ENCODE measurements at places on chromosomes 16 and 17. TPM values are rescaled to one million over a fixed set of nuclear protein-coding genes. Genes with fewer than 3 reads are reported as not detected.

The CLDN7 gene
- total RNA-seq: 0.97 TPM

The TP53TG3B gene
- 0.26 TPM for total RNA-seq

The DBNDD1 gene
- total RNA-seq: 61.0 TPM

The CCL3 gene
- not detected for total RNA-seq

The ADGRG1 gene
- 234 TPM for total RNA-seq

The CCL18 gene
- not detected for total RNA-seq

The CTF1 gene
- 0.18 TPM for total RNA-seq

The NOL11 gene
- 73.1 TPM for total RNA-seq

The HOXB3 gene
- total RNA-seq: 6.6 TPM

The GUCY2D gene
- total RNA-seq: not detected

The HMOX2 gene
- 54.2 TPM for total RNA-seq

The MYO15A gene
- 0.58 TPM for total RNA-seq

The PITPNM3 gene
- 2.4 TPM for total RNA-seq

The SPHK1 gene
- total RNA-seq: 64.7 TPM

The SEZ6L2 gene
- total RNA-seq: 23.6 TPM

The METRN gene
- total RNA-seq: 214 TPM

The CA7 gene
- not detected for total RNA-seq

The SOX15 gene
- 0.39 TPM for total RNA-seq

The PHOSPHO1 gene
- total RNA-seq: 0.92 TPM

The CENPX gene
- total RNA-seq: 219 TPM

The MFSD11 gene
- total RNA-seq: 19.6 TPM

The MYH8 gene
- not detected for total RNA-seq

The PTX4 gene
- total RNA-seq: not detected

The TPSD1 gene
- total RNA-seq: not detected

The PRSS53 gene
- 1.1 TPM for total RNA-seq

The CBLN1 gene
- total RNA-seq: 0.40 TPM
